ENCODE measurements at places on chromosomes 12 and 14.

DNA sequence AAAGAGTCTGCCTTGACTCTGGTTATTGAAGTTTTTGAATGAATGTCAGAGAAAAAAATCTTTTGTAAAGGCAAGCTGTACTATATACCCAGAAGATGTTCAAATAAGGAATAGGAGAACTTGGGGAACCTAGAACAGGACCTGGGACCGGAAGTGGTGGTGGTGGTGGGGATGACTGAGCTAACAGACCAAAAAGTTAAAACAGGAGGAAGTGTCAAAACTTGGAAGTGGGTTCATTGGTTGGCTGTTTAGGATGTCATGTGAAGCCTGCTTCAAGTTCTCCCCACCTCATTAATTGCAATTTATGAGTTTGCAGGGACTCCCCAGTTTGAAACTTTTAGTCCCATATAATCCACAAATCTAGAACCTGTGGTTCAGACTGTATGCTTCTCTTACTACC lies 26.2 kb downstream of the PLXNC1 start:
- DNase-seq, result no peak

GRCh38 chr12:89877671-89878070 lies 169.0 kb upstream of the ATP2B1 start:
- DNase-seq, result no peak

GRCh38 chr14:90159688-90160087 lies 96.7 kb upstream of the PSMC1 start:
- no peak for DNase-seq

- DNase-seq, result no peak
Measured at GRCh38 chr14:87041290-87042020, 951.5 kb downstream of the GALC start.

DNA sequence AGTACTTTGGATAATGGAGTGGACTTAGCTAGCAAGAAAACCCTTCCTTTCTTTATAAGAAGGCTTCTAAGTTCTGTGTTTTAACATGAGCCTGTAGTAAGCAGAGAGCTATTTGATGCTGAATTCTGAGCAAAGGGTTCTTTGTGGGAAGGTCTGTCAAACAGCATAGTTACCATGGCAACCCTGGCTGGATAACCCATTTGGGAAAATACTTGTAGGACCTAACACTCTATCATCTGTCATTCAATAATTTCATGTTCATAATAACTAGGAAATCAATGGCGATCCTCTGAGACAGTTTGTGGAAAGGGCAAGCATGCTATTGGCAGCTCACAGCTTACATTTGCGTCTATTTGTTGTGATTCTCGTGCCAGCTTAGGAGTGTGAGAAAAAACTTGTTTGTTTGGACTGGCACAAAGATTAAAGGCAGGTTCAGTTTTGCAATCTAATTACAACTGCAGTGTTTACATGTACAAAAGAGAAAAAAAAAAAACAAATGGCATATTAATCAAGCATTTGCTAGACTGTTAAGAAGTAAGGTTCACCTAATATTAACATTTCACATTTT lies 219.2 kb downstream of the PDZRN4 start:
- DNase-seq, result no peak

- no peak for DNase-seq
Measured at GRCh38 chr12:67754933-67755697, 106.6 kb downstream of the DYRK2 start.

GRCh38 chr14:69092840-69093422 lies 60.0 kb downstream of the DCAF5 start:
- DNase-seq, result no peak

GRCh38 chr12:107607464-107608392 lies 77.9 kb upstream of the PWP1 start:
- peak; percentile 42 for DNase-seq

DNA sequence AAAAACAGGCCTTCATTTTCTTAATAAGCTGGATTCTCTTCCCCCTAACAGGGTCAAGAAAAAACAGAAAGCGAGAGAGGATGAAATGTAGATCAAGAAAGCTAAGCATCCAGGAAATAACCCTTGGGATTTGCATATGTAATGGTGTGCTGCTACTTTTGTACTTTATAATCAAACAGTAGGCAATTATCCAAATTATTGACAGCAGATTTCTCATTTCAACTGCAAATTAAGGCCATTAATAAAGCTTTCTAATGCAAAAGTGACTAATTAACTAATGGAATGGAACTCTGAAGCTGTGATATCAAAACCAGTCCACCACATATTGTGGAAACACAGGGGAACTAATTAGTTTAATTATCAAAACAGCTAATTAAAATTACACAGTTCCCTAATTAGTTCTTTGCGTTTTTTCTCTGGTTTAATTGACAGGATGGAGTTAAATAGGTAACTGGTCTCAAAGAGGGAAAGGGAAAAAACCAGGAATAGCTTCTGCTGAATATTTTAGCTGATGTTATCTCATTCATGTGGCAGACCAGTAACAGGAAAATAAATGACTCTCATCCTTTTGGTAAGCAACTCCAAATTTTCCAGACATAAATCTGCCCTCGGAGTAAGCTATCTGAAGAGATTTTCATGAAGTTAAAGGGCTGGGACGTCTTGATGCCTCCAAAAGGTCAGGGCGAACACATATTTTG lies 182.7 kb upstream of the LMO3 start:
- no peak for DNase-seq

GRCh38 chr14:57847096-57847495 lies 18.8 kb downstream of the SLC35F4 start:
- no peak for DNase-seq

- DNase-seq, result no peak
Measured at GRCh38 chr14:24665440-24665991, 31.5 kb upstream of the GZMB start.

DNA sequence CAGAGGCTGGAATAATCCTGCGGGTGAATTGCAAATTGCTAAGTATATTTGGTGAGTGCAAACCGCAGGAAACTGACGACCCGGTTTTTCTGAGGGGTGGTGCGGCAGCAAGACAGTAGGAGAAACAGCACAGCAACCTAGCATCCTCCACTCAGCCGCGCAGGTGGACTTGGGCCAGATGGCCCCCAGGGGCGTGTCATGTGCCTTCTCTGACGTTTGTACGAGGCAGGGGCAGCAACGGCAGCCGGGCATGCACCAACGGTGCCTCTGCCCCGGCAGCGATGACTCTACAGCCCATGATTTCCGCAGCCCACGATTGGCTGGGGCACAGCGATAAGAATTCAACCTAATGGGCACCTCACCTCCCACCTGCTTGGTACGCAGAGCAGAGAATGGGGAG lies 11.1 kb upstream of the CLEC2A start:
- DNase-seq, result no peak

DNA sequence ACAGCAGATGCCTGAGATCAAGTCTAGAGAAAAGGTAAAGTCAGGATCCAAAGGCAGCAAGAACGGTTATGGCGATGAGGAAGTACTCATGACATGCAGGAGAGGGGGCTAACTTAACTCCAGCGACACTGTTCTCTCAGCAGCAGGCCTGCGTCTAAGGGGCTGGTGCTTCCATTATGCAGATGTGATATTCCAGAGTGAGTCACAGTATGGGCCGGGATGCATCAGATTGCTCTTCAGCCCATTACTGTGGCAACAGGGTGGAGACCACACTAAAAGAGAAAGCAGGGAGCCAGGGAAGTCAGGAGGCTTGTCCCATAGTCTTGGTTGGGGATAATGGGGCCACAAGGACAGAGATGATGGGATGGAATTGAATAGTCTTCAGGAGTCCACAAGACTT lies 151.8 kb upstream of the NTF3 start:
- no peak for DNase-seq
